ENCODE measurements at places on chromosomes 6 and 20.

DNA sequence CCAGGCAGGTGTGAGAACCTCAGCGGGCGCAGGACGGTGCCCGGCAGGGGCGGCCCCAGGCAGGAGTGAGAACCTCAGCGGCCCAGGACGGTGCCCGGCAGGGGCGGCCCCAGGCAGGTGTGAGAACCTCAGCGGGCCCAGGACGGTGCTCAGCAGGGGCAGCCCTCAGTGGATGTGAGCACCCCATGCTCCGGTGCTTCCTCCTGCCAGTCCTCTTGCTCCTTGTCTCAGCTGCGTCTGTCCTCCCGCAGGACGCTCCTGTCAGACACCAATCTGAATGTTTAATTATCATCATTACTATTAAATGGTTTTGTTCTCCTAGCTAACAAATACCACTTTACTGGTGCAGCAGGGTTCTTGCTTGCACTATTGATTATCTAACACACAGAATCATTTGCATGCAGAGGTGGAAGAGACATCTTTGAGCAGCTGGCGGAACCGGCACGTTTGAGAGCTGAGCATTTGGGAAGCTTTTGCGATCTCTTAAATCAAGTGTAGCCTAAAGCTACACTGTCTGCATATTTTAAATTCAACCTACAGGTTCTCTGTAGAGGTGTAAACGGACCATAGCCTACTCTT lies 39.4 kb upstream of the DACT2 start:
- DNase-seq: no peak

DNA sequence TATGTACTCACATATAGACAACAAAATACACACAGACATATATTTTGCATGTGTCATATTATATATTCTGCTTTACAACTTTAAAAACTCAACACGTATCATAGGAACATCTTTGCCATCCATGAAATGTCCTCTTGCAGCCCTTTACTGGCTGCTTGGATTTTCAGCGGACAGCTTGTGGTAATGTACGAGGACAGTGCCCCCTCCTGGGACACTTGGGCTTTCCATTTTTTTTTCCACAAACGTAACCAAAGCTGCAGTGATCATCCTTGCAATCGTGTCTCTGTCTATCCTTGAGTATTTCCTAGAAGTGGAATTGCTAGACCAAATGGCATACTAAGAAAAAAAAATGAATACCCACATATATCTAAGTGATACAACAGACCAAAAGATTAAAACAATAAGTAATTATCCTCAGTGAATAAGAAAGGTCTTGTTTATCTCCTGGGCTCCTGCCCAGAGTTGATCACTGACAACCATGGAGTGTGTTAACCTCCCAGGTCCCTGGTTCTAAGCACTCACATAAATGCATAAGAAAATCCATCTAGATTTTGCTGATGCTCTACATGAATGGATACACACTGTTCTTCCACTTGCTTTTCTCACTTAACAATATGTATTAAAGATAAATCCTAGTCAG lies 18.1 kb downstream of the BPI start:
- no peak for DNase-seq

- DNase-seq: no peak
Measured at GRCh38 chr6:151901009-151901411, 93.5 kb downstream of the ESR1 start.

DNA sequence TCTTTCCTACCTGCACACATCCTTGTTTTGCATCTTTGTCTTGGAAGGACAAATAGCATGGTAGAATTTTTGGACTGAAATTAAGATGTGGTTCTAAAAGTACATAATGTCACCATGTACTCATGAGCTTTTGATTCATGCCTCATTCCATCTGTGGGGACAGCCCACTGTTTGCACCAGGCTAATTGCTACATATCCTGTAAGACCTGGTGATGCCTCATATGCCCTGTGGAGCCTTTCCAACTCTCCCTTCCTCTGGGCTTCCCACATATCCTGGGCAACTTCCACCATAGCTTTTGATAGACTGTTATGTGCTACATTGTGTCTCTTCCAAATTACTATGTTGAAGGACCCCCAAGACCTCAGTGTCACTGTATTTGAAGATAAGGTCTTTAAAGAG lies 213.6 kb upstream of the PREP start:
- DNase-seq: no peak
